ENCODE measurements at places on chromosomes 11 and 22.

DNA sequence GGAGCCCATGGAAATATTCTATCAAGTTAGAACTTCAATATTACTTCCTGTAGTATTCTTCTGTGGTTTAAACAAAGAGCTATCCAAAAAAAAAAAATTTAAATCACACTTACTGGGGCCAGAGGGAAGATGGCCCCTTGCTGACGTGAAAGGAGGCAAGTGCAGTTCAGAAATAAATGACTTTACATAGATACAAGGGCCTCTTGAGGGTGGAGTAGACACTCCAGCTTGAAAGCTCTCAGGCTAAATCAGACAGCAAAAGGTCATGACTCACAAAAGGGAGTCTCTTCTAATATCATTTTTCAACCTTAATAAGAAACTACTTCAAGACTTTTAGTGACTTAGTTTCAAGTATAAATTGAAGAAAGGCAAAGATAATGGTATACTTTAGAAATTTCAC, 1160.3 kb downstream of the FAM181B start:
- DNase-seq, result no peak

DNA sequence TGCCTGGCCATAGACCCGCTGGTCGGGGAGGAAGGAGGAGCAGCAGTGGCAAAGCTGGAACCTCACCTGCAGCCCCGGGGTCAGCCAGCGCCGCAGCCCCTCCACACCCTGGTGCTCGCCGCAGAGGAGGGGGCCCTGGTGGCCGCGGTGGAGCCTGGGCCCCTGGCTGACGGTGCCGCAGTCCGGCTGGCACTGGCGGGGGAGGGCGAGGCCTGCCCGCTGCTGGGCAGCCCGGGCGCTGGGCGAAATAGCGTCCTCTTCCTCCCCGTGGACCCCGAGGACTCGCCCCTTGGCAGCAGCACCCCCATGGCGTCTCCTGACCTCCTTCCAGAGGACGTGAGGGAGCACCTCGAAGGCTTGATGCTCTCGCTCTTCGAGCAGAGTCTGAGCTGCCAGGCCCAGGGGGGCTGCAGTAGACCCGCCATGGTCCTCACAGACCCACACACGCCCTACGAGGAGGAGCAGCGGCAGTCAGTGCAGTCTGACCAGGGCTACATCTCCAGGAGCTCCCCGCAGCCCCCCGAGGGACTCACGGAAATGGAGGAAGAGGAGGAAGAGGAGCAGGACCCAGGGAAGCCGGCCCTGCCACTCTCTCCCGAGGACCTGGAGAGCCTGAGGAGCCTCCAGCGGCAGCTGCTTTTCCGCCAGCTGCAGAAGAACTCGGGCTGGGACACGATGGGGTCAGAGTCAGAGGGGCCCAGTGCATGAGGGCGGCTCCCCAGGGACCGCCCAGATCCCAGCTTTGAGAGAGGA, 11.9 kb downstream of the TMEM121B start:
- DNase-seq, result no peak

- DNase-seq, result no peak
Measured at GRCh38 chr11:71491531-71491930, 35.5 kb upstream of the KRTAP5-7 start.

- DNase-seq, result no peak
Measured at GRCh38 chr22:21948390-21948789, 4.3 kb downstream of the PPM1F start.

- DNase-seq, result no peak
Measured at GRCh38 chr11:119785131-119785530, 56.1 kb upstream of the NECTIN1 start.

GRCh38 chr11:77381729-77382665, 80.5 kb upstream of the GDPD4 start:
- no peak for DNase-seq

Data from stimulated activated CD4-positive, alpha-beta T cell treated with anti-CD3 and anti-CD28 coated beads, Interleukin-15, amount 100 ng/mL, for 24 hours (primary cell).